ENCODE measurements at places on chromosomes 11 and 22.
A peak's percentile ranks its signal among the peaks of the same experiment; 100 is the strongest.

- no peak for DNase-seq
Observed at GRCh38 chr11:40030867-40031266, 1428.6 kb downstream of the LRRC4C start.

DNA sequence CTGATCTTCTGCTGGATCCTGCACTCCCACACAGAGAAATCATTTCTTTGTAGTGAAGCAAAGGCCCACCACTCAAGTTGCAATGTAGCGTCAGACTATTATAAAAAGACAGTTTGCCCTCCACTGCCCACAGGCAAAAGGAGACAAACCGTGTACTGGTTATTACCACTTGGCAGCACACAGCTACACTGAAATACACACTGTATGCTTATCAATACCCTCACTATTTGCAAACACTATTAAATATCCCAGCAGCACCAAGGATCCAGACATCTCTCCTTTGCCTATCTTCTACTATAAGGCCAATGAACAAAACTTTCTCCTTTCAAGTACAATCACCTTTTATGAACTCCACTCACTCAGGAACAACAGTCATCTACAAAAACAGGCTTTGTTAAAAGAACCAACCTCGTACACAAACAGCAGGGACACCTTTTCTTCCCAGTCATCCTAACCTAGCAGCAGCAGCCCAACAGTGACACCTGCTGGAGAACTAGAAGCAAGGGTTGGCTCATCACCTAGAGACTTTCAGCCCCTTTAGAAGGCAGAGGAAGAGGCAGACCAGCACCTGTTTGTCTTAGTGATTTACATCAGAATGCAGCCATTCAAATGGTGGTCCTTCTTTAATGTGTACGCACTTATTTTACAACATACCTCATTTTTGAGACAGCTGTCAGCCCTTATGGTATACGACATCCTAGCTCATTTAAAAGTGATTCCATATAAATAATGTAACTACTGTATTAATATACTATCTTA is 56.1 kb downstream of the AMBRA1 start:
- peak; percentile 10 for DNase-seq

DNA sequence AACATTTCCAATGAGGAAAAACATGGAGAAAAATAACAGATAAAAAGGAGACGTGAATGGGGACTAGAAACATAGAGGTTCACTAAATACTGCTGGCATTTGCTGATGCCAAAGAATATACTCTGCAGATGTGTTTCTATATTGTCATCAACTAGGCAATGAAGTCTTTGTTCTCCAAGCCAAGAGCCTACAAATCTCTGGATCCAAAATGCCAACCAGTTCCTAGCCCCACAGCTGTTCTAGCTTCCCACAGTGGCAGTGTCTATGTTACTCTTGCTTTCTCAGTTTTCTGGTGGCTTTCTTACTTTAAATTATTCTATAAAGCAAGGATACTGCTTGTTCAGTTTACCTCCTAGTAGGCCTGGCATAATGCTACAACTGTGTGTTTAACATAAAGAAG is 977.9 kb upstream of the CCDC90B start:
- DNase-seq, result no peak

DNA sequence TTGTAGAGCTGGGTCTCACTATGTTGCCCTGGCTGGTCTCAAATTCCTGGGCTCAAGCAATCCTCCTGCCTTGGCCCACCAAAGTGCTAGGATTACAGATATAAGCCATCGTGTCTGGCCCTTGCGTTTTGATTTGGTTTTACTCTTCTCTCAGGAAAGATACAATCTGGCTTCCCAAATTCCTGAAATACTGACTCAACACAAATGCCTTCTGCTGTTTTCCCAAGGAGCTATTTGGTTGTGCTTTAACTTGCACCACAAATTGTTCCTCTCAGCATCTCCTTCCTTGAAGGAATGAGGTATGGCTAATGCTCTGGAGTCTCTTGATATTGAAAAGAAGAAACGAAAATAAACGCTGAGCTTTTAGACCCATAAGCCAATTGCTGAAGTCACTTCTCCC is 110.0 kb upstream of the PAX6 start:
- no peak for DNase-seq

GRCh38 chr11:120522021-120522420 is 10.5 kb downstream of the GRIK4 start:
- DNase-seq, result no peak

DNA sequence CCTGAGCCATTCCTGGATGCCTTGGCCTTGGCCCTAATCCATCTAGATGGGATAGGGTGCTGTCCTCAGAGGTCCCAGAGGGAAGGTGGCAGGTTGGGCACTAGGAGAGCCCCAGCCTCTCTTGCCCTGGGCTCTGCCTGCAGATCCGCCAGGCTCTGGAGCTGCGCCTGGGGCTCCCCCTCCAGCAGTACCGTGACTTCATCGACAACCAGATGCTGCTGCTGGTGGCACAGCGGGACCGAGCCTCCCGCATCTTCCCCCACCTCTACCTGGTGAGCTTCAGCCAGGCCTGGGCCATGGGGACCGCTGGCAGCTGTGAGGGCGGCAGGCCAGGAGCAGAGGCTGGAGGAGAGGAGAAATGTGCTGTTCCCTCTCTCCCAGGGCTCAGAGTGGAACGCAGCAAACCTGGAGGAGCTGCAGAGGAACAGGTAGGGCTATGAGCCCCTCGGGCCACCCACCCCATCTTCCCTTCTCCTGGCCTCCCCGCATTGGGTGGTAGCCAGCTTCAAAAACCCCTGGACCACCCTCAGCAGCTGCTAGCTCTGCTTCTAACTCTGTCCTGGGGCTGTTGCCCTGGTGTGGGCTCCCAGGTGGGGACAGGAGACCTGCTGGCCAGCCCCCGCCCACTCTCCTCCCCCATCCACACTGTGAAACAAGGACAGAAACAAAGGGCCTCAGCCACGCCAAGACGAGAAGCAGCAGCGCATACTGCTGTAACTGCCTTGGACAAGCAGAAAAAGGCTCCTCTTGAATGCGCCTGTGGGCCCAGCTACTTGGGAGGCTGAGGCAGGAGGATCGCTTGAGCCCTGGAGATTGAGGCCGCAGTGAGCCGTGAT is 4.9 kb downstream of the SSH3 start:
- DNase-seq, result no peak

DNA sequence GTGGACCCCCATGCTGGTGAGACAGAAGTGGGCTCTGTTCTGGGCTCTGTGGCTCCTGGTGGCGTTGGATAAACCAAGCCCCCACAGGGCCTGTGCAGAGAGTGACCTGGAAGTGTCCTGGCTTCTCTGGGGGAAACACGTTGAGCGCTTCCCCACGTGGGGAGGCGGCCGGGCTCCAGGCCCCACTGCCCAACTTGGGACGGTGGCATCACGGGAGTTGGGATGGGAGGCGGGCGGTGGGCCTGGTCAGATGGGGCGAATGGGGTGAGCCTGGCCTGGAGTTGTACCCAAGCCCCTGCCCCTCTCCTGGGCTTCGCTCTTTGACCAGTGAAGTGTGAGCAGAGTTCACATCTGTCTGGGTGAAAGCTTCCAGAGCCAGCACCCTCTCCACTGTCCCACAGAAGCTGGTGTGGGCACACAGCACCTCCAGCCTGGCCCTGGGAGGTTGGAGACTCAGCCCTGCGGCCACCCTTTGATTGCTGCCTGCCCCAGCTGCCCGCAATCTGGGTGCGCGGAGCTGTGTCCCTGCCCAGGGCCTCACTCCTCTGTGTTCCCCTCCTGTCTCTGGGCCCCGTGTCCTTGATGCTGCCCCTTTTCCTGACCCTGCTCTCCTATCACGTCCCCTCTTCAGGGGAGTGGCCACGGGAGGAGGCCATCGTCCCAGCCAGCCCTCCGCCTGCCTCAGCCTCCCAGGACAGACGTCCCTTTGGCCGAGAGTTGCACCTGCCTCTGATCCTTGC is 14.2 kb downstream of the BRSK2 start:
- no peak for DNase-seq

DNA sequence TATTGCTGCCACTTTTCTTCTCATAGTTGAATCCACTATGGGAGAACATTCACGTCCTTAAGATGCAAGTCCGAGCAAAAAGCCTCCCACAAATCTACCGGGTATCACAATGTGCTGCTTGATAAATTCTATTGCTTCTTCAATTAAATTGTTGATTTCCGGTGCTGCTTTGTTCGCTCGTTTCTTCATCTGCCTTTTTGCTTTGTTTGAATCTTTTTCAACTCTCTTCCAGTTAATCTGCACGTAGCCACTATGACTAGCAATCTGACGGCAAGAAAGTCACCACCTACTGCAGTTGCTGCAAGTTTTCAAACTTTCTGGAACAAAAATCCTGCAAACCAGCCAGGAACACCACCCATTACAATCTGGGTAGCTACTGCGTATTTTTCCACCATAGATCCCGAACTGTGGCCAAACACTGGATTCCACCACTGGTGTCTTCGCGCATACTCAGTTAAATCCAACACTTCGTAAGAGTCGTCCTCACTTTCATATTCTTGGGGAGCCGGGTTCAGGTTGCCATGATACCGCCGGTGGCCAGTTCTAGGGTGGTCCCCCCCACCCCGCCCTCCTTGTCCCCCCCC is 59.1 kb downstream of the CLMP start:
- no peak for DNase-seq

GRCh38 chr11:97754976-97755375 is 1265.8 kb upstream of the CNTN5 start:
- DNase-seq, result no peak

DNA sequence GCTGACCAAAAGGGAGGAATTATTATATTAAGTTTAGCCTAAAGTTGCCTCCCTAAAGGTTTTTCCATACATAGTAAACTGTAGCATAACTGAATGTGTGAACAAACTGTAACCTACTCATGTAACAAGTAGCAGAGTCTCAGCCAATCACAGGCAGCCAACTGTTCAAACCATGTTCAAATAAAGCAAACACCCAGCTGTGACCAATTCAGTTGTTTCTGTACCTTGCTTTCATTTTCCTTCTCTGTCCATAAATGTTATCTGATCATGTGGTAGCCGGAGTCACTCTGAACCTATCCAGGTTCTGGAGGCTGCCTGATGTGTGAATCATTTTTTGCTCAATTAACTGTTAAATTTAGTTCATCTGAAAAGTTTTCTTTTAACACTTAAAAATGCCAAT is 373.5 kb downstream of the GUCY1A2 start:
- DNase-seq, result no peak

DNA sequence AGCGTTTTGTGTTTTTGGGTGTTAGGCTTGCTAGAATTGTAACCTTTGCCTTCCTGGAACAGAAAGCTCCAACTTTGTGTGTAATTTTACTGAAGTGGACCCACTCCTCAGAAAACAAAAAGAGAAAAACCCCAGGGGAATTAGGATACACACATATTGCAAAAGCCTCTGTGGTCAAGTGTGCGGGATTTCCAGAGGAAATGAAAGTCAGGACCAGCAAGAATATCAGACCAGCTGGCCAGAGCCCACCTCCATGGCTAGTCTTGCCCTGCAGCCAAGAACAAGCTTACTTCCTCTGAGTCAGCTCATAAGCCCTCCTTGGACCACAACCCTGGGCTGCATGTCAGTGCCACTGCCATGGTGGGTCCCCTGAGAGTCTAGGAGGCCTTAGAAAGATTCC is 37.0 kb upstream of the FTH1 start:
- no peak for DNase-seq

GRCh38 chr11:107293677-107294344 is 163.8 kb downstream of the CWF19L2 start:
- no peak for DNase-seq
